ENCODE measurements at places on chromosomes 13 and 19. TPM values are rescaled to one million over a fixed set of nuclear protein-coding genes. Genes with fewer than 3 reads are reported as not detected.

The GJB2 gene
- not detected for polyA plus RNA-seq

The KLK2 gene
- not detected for polyA plus RNA-seq

The PLK5 gene
- polyA plus RNA-seq, result not detected

The PNMA8B gene
- 0.05 TPM for polyA plus RNA-seq

The FAM124A gene
- not detected for polyA plus RNA-seq

The CELF5 gene
- polyA plus RNA-seq, result not detected

The SULT2A1 gene
- not detected for polyA plus RNA-seq

The TSHZ3 gene
- not detected for polyA plus RNA-seq

The C19orf33 gene
- not detected for polyA plus RNA-seq

The SOX1 gene
- not detected for polyA plus RNA-seq

The RRAS gene
- polyA plus RNA-seq, result 23.9 TPM

The TMEM59L gene
- polyA plus RNA-seq, result not detected

The SIGLEC11 gene
- not detected for polyA plus RNA-seq

The ACP5 gene
- 17.4 TPM for polyA plus RNA-seq

The HSPB6 gene
- not detected for polyA plus RNA-seq

The MISP gene
- polyA plus RNA-seq, result not detected

The TEX26 gene
- polyA plus RNA-seq, result not detected

The VSTM2B gene
- polyA plus RNA-seq, result not detected

The MEIS3 gene
- not detected for polyA plus RNA-seq

The BCAM gene
- not detected for polyA plus RNA-seq

The POU2F2 gene
- polyA plus RNA-seq, result 16.5 TPM

The SHISA7 gene
- polyA plus RNA-seq, result not detected

The CD33 gene
- 0.89 TPM for polyA plus RNA-seq

The ZNF225 gene
- polyA plus RNA-seq, result 2.5 TPM

The IL12RB1 gene
- 15.8 TPM for polyA plus RNA-seq

The RASL11A gene
- 10.9 TPM for polyA plus RNA-seq

The PLVAP gene
- polyA plus RNA-seq, result not detected
